Aorta (tissue), 5 donors: ENCODE measurements at places on chromosomes 3 and 15. TPM values are rescaled to one million over a fixed set of nuclear protein-coding genes. Genes with fewer than 3 reads are reported as not detected.

DNA sequence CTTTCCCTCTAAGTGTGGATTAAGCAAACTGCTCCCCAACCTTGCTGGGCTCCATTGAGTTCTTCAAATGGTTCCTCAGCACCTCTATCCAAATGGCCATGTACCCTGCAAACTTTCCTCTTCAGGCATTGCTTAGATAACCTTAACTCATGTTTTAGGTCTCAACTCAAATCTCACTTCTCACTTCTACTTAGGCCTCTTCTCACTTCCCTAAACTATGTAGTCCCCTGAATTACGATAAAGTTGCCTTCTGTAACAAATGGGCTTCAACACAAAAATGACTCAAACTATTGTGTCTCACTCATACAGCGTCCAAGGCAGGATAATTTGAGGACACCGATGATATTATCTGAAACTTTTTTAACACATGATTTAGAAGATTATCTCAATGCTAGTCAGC lies 62.4 kb upstream of the STAC start:
- no peak for DNase-seq

GRCh38 chr3:194133661-194134230 lies 2.2 kb upstream of the HES1 start:
- peak; percentile 87 for DNase-seq

DNA sequence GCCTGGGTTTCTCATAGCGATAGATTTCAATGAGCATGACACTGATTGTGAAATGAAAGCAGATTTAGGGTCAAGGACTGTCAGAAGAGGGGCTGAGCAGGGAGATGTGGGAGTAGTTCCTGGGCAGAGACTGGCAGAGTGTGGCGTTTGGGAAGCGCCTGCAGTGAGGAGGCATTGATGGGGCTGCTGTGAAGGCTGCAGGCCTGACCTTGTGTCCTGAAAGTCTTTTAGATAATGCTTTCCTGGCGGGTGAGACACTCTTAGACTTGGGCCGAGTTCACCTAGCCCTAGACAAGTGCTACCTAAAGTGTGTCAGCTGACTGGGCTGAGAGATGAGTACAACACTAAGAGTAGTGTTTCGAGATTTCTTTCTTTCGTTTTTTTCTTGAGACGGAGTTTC lies 20.7 kb downstream of the USP13 start:
- no peak for DNase-seq

- DNase-seq = no peak
These were observed 44.8 kb upstream of the HES1 start for GRCh38 chr3:194091141-194091540.

DNA sequence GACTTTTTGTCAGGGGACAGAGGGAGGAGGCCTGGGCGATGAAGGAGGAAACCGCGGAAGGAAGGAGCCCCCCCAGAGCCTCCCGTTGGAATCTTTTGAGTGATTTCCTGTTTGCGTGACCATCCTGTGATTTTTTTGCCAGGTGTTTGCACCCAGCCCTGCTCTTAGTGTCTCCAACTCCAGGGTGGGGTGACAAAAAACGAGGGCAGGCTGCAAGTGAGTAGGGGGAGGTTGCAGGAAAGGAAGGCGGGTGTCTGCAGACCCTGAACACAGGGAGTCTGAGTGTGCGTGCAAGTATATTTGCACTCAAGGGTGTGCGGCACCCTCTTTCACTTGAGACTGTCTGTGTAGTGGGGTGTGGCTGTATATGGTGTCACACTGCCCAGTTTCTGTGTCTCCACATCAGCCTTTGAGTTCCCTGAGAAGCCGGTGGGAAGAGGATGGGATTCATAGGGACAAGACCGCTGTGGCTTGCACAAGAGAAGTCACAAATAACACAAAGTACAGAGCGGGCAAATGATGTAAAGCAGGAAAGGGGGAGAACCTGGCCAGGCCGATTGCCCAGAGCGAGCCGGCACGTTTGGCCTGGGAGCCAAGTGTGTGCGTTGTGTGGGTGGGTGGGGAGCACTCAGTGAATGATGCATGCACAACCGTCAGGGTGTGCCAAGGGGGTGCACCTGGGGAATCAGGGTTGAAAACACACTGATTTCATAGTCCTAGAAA lies 6.6 kb downstream of the ISLR2 start:
- peak; percentile 74 for DNase-seq

DNA sequence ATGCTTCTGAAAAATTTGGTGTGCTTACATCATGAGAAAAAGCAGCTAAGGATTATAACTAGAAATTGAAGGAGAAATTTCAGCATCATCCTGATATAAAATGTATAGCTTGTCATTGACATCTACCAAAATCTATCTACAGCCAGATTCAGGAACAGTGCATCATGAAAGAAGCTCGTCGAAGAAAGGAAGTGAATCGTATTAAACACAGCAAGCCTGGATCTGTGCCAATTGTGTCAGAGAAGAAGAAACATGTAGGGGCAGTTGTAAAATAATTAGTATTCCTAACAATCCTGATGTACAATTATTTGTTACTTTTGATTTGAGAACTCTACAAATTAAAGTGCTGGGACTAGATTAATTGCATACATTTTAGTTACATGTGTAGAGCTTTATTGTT lies 37.2 kb downstream of the AP4E1 start:
- DNase-seq = no peak

- no peak for DNase-seq
These were observed 116.1 kb downstream of the KCNH8 start for GRCh38 chr3:19264424-19264823.

GRCh38 chr3:187955587-187955952 lies 198.4 kb upstream of the LPP start:
- no peak for DNase-seq

- peak; percentile 55 for DNase-seq
These were observed 115.4 kb downstream of the NEK10 start for GRCh38 chr3:27253831-27254230.

GRCh38 chr3:9897408-9898372 lies 5.0 kb upstream of the IL17RE start:
- no peak for DNase-seq

- DNase-seq = no peak
These were observed 25.3 kb upstream of the NR2C2 start for GRCh38 chr3:14921811-14922705.

GRCh38 chr3:99878005-99878404 lies 60.3 kb downstream of the CMSS1 start:
- DNase-seq = no peak

DNA sequence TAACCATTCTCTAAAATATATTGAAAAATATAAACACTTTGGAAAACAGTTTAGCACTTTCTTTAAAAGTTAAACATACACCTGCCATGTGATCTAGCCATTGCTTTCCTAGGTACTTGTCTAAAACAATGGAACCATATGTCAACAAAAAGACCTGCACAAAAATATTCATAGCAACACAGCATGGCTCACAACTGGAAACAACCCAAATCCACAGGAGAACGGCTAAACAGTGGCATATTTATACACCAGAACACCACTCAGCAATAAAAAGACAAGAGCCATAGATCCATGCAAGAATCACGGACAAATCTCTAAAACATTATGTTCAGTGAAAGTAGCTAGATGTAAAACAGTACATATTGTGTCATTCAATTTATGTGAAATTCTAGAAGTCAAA lies 221.3 kb upstream of the UBE2E2 start:
- DNase-seq = no peak

DNA sequence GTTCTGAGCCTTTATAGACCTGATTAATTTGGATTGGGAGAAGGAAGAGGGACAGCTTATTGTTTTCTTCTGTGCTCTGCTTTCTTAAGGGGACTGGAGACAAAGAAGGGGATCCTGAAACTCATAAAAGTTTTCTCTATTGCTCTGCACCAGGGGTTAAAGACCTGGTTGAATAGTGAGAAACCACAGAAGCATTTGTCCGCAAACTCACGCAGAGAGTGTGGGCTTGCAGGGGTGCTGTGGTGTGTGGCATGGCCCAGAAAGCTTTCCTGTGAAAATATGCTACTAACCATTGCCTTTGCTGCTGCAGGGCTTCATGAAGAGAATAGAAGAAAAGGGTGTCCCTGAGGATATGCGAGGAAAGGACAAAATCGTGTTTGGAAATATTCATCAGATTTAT lies 73.1 kb upstream of the UMPS start:
- DNase-seq = no peak

GRCh38 chr3:47713655-47714054 lies 68.0 kb downstream of the SMARCC1 start:
- DNase-seq = no peak

- no peak for DNase-seq
These were observed at the start of gene LRRC31 for GRCh38 chr3:169869484-169870220. Gene LRRC31, minus strand, starts transcription at chr3:169869935. Its CDS starts 128 bp downstream, at chr3:169869807.

GRCh38 chr3:56025326-56025725 lies 442.9 kb downstream of the ERC2 start:
- no peak for DNase-seq

DNA sequence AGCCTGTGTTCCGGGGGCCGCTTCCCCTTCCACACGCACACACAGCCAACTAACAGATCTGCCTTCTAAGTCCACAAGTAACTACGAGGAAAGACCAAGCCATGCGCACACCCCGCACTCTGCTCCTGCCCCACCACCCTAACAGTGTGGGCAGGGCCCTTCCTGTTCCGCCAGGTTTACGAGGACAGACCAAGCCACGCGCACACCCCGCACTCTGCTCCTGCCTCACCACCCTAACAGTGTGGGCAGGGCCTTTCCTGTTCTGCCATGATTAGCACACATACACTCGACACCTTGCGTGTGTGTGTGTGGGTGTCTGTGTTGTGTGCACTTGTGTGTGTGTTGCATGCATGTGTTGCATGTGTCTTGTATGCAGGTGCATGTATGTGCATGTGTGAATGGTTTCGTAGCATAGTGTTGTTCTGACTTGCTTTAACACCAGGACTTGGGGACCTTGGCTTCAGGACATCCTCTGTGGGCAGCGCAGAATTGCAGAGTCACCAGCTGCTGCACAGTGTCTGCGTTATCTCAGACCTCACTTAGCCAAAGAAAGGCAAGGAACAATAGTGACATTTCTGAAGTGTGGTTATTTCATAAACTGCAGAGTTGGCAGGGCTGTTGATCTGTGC lies 114.4 kb downstream of the CHSY1 start:
- no peak for DNase-seq

GRCh38 chr15:61155741-61156700 lies 73.1 kb downstream of the RORA start:
- no peak for DNase-seq

DNA sequence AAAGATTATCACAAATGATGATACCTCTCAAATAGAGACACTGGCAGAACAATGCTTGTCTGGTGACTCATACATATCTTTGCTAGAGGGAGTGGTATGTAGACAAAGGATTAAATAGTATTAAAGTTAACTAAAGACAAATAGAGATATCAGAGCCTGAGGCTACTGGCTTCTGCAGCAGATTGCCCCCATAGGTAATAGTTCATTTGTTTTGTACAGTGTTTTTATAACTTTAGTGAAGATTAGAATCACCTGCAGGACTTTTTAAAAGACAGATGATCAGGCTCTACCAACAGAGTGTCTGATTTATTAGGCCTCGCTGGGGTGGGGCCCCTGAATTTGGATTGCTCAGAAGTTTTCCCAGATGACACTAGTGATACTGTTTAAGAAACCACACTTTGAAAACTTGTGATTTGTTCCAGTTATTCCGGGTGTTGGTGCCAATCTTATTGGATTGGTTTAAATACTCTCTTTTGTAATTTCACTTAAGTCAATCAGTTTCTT lies 96.4 kb downstream of the NAALADL2 start:
- DNase-seq = no peak

DNA sequence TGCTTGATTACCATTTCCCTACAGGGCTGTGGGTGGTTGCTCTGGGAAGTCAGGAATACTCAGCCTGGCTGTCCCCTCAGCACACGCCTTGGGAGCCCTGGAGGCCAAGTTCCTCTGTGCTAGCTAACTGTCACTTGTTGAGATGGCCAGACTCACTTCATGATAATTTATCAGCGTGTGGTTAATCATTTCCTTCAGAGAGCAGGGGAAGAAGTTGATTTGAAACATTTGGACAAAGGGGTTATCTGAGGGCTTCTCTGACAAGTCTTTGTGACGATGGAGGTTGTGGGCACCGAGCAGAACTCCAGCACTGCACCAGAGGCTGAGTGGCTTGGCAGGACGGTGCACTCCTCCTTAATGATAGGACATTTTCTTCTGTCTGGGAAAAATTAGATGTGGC lies 61.9 kb downstream of the WHAMM start:
- DNase-seq = no peak

GRCh38 chr3:70970952-70971351 lies 612.6 kb downstream of the FOXP1 start:
- no peak for DNase-seq

- peak; percentile 88 for DNase-seq
These were observed 818 bp downstream of the SLC4A7 start for GRCh38 chr3:27483117-27484014.

- DNase-seq = peak; percentile 64
These were observed 35.8 kb upstream of the TNFSF10 start for GRCh38 chr3:172559020-172559419.

DNA sequence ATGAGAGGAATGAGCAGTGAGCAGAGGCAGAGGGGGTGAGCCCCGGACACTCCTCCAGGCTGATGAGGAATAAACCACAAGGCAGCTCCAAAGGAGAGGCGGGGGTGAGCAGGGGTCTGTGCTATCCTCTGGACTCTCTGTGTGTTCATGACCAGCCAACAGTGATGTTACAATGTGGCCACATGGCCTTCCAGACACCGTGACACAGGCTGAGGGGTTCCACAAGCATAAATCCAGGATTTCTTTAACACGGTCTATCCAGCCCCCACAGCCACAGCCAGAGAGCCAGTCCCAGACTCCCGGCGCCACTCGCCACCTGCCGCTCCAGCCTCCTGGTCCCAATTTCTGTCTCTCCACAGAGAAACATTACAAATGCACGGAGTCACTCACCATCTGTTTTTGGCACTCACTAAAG lies 24.4 kb downstream of the XXYLT1 start:
- no peak for DNase-seq

- no peak for DNase-seq
These were observed 45.7 kb upstream of the INO80 start for GRCh38 chr15:41161736-41162135.

DNA sequence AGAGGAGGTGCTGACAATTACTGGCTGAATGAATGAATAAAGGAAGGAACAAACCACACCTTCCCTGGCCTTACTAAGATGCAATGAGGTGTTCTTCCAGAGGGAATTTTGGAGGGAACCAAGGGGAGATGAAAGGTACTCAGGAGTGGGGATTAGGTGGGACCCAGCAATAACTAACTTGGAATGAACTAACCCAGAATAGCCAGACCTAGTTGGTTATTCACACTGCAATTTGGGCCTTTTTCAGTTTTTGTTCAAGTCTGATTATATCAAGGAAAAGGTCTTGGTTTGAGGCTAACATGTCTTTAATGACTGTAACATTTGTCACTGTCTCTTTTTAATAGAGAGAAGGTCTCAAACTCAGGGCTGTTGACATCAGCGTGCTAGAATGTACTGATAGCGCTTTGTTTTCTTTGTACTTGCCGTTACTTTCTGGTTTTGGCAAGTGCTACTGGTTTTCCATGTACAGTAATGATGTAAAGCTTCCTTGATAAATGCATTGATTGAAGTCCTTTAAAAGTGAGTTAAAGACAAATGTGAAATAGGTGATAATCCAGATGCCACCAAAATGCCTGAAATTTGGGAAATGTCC lies 3.2 kb upstream of the PLXND1 start:
- no peak for DNase-seq

Gene NAALADL2
- total RNA-seq = 19.0 TPM

Gene ZBTB20
- 128 TPM for total RNA-seq

Gene RLBP1
- not detected for total RNA-seq

Gene ZMYND10
- 0.96 TPM for total RNA-seq

Gene EXD1
- not detected for total RNA-seq

Gene ALPK3
- total RNA-seq = 86.8 TPM

Gene UROC1
- total RNA-seq = not detected

Gene GOLGA8N
- 18.1 TPM for total RNA-seq

Gene AGBL1
- not detected for total RNA-seq

Gene COL6A5
- not detected for total RNA-seq

Gene TPRG1
- 14.9 TPM for total RNA-seq

Gene CTXN2
- total RNA-seq = not detected

Gene ANKRD63
- not detected for total RNA-seq

Gene ANKRD34C
- 0.30 TPM for total RNA-seq

Gene CCNB2
- total RNA-seq = 2.2 TPM
